Stromal cell of bone marrow (primary cell): ENCODE measurements at places on chromosomes 3 and 15.

DNA sequence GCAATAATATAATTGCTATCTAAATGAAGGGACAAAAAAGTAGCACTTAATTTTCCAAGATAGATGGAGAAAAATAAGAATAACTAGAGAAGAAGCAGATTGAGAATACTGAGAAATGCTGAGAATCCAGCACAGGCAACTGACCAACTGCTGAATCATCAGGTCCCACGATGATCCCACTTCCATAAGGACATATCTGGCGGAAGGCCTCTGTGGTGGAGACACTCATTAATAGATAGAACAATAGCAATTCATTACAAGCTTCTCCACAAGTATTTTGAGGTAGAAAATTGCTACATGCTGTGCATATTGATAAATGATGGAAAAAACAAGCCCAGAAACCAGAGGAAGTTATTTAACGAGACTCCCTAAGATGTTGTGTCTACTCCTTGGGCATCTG, 105.9 kb downstream of the DUT start:
- no peak for DNase-seq

DNA sequence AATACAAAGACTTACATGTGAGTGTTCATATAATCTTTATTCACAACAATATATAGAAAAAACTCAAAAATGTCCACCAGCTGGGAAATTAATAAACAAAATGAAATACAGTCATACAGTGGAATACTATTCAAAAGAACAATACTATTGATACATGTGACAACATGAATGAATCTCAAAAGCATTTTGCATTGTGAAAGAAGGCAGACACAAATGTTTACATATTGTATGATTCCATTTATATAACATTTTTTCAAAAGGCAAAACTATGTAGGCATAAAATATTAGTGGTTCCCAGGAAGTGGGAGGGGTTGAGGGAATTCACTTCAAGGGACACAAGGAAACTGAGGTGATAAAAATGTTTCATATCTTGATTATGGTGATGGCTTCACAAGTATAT, 303.2 kb downstream of the CTNNB1 start:
- no peak for DNase-seq

DNA sequence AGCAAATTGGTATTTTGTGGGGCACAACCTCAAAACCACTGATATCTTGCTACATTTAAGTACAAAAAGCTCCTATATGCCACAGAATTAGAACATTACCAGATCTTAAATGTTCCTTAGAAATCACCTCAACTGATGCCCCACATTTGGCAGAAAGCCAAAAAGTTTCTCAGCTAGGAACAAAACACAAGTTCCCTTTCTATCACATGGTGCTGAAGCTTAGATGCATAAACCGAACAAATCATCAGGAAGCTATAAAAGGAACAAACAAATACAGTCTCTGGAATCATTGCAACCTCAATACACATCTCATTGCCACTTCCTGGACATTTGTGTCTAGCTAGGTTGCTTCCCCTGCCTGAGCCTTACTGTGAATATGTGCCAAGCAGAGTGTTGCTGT, 492.6 kb downstream of the LPP start:
- no peak for DNase-seq

GRCh38 chr15:48479751-48480150, 148.5 kb downstream of the DUT start:
- DNase-seq, result no peak

DNA sequence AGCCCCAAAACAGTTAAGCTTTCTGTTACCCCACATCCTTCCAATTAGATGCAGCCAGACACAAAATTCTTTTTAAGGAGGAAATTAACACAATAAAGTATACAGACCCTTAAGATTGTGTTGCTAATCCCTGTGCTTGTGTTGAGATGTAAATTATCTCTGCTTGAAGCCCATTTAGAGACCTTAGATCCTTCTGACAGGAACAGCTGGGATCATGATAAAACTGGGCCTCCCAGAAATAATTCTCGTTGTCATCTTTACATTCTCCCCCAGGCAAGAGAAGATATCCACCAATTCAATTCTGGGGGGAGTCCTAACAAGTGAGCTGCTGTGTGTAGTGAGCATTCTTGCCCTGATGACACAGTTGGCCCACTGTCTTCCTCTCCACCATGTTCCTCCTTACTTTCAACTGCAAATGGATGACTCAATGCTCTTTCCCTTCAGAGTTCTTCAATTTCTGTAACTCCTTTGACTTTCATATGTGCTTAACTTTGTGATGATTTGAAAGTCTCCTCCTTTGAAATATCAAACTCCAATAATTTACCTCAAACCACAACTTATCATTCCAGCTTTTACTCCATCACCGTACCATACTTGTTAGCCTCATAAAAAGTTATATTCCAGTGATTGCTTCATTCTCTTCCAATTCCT, 186.6 kb downstream of the RAP2B start:
- DNase-seq, result no peak

- no peak for DNase-seq
Measured at GRCh38 chr3:102081572-102082289, 232.4 kb downstream of the NFKBIZ start.

DNA sequence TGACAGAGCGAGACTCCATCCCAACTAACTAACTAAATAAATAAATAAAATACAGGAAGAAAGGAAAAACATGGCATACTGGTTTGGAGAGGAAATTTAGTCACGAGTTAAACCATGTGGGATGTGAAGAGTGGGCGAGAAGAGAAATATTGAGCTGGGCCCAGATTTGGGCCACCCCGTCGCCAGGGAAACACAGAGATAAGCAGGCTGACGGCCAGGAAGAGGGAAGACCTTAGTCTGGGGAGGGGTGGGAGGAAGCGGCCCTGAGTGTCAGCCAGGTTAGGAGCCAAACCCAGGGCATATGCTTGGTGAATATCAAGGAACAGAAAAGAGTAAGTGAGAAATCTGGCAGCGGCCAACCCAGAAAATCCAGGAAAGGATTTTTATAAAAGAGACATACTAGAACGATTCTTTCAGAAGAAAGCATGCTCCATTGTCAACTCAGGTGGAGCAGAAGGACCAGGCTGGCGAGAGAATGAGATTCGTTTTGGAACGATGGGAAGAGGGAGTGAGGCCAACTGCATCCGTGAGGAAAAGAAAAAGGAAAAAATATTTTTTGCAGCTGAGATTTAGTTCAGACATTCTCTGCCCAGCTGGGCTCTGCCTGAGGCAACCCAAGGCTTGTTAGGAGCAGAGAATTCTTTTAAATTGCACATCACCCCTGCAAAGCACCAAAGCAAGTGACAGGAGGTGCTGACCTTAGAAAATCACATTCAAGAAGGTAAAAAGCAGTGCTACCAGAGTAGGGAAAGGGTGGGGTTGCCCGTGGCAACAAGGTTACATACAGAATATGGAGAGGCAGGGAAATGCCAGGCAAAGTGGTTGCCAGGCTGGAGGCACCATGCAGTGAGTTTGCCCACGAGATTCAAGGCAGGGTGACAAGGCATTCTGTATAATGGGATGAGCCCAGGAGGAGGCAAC, 59.3 kb upstream of the RAD18 start:
- DNase-seq, result no peak

DNA sequence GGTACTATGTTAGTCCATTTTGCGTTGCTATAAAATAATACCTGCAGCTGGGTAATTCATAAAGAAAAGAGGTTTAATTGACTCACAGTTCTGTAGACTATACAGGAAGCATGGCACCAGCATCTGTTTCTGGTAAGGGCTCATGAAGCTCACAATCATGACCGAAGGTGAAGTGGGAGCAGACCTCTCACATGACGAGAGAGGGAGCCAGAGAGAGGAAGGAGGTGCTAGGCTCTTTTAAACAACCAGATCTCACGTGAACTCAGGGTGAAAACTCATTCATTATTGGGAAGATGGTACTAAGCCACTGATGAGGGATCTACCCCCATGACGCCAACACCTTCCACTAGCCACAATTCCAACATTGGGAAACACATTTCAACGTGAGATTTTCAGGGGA, 301.7 kb upstream of the MDFIC2 start:
- no peak for DNase-seq

DNA sequence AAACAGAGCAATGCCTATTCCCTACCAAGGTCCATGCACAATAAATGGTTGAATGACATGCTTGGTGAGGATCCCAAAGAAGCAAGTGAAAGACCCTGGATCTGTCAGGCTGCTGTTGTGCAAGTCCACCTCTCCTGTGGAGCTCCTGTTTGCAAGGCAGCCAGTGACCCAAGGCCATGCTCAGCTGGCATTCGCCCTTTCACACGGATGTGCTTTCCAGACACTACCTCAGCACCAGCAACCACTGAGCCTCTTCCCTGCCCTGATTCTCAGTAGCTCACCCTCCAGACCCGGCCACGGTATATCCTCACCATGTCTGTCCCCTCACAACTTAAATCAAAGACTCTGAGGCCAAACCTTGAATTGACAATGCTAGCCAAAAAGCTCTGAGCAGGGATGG, 23.3 kb downstream of the WWTR1 start:
- DNase-seq, result no peak

DNA sequence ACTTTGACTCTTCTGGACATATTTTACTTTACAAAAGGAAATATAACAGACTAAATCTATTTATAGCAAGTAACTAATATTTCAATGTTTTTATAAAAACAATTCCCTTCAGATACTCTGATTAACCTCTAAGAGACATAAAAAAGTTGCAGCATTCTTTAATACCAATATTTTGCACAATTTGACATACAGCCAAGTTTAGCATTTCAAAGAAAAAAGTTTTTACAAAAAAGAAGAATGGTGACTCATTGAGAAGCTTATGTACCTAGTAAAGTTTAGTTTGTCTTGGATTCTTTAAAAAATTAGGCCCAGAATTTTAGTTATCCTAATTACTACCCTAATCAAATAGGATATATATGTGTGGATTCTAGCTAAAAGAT, 17.6 kb downstream of the DAZL start:
- no peak for DNase-seq

DNA sequence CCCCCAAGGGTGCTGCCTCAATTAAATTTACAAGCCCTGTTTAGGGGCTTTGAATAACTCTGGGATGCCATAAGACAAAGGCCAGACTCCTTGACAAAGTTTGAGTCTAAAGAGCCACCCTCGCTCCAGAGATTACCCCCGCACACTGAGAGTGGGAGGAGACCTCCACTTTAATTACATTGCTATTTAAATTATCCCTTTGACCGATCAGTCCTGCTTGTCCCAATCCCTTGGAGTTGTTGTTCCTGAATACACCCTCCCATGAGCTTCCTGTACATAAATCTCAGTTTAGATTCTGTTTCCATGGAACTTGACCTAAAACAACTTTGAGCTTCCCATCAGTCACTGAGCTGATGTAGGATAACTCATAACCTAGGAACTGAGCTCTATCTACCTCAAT, 596.3 kb downstream of the PYDC2 start:
- no peak for DNase-seq

GRCh38 chr15:74464897-74465296, 3.9 kb upstream of the UBL7 start:
- DNase-seq, result no peak

DNA sequence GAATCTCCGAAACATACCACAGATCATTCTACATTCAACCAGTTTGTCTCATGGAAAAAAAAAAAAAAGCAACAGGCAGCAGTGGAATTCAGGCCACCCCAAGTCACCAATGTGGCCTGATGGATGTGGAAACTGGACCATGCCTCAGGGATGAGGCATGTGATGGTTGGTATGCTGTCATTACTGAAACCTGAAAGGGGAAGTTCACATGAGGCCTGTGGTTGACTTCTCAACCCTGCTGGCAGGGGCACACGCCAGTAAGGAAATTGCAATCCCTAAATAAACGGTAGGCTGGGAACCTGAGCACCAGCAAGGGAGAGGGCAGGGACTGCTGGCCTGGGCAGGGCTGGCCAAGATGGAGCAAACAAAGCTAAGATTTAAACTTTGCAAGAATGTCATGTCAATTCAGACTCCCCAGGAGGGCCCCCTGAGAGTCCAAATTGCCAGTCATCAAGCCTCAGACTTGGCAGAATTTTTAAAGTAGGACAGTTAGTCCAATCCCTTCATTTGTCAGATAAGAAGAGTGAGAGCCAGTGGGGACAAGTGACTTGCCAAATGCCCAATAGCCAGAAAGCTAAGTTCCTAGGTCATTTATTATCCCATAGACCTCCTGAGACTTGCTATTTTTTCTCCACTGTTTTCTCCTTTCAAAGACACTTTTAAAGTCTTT, 310.4 kb downstream of the ERC2 start:
- peak; percentile 71 for DNase-seq

- DNase-seq, result peak; percentile 25
Measured at GRCh38 chr3:8712045-8712907, 21.3 kb upstream of the CAV3 start.

GRCh38 chr3:72171946-72172345, 387.0 kb upstream of the PROK2 start:
- DNase-seq, result no peak

GRCh38 chr15:41494190-41494921, 682 bp downstream of the ITPKA start:
- no peak for DNase-seq

DNA sequence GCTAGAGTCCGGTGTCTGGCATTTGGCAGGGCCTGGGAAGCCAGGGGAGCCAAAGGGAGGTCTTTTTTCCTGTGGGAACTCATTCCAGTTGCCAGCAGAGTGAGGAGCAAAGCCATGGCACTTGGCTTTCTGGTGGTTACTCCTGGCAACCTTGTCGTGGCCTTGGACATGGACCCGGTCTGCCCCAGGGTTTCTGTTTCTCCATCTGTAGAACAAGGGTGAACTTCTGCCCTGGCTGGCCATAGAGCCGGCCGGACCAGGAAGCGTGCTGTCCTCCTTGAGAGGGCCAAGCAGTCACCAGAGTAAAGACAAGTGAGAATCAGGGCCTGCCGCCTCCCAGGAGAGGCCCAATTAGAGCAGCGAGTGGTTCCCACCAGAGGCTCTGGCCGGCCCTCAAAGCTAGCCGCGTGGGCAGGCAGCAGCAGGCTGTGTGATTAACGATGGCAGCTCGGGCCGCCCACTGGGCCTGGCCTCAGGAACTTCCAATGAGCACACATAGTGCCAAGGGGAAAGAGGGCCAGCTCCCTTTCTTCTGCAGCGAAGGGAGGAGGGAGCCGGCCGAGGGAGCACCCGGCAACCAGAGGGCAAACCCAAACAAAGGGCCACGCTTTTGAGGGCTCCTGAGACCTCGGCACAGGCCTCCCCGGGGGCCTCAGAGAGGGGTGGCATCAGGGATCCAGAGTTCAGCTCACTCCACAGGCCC, 29.1 kb upstream of the ELP6 start:
- no peak for DNase-seq

- DNase-seq, result no peak
Measured at GRCh38 chr3:60081381-60082095, 1031.7 kb upstream of the CFAP20DC start.

- DNase-seq, result no peak
Measured at GRCh38 chr3:45029661-45030060, 3.6 kb downstream of the CLEC3B start.

GRCh38 chr3:105999856-106000255, 131.0 kb upstream of the CBLB start:
- DNase-seq, result no peak

- DNase-seq, result no peak
Measured at GRCh38 chr3:125316246-125316645, 58.9 kb downstream of the ZNF148 start.

DNA sequence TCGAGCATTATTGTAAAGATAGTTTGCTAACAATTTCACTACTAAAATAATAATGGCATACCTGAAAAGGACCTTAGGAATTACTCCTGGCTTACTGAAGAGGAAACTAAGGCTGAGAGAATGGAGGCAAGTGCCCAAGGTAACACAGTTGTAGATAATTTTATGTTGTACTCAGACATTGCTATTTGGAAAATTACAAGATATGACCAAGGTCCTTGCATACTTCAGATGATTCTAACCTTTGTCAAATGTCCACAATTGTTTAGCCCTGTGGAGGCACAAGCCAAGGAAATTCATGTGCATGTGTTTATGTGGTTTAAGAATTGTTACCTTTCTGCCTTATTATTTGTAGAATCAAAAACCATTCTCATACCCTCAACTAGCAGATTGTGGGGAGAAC, 105.7 kb downstream of the TUSC7 start:
- no peak for DNase-seq
